ENCODE measurements at places on chromosomes 6 and 20.
A peak's percentile ranks its signal among the peaks of the same experiment; 100 is the strongest.

DNA sequence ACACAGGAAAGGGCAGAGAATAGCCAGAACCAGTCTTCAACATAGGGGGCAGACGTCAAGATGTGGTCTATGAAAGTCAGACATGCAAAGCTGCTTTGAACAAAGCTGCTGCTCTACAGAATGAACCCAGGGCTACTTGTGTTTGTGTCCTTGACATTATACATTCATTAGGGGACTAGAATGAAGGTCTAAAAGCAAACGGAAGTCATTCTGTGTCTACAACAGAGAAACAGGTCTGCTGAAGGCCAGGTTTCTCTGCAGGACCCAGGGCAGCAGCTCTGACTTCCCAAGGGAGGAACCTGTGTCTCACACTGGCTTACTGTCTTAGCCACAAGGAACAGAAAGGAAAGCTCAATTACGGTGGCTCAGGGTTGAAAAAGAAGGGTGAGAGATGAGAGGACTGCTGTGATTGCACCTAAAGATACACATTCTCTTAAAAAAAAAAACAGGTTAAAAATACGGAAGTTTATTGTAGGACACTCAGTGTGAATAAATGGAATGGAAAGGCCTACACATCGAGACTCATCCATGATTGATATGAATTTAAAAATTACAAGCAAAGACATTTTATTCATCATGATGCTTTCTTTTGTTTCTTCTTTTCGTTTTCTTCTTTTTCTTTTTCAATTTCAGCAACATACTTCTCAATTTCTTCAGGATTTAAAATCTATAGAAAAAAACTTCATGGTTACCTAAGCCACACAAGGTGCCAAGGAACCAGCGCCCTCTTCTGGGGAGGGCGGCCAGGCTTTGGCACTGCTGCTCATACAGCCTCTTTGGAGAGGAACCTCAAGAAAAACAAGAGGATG is 6.7 kb downstream of the PSMA7 start:
- peak; percentile 75 for DNase-seq

DNA sequence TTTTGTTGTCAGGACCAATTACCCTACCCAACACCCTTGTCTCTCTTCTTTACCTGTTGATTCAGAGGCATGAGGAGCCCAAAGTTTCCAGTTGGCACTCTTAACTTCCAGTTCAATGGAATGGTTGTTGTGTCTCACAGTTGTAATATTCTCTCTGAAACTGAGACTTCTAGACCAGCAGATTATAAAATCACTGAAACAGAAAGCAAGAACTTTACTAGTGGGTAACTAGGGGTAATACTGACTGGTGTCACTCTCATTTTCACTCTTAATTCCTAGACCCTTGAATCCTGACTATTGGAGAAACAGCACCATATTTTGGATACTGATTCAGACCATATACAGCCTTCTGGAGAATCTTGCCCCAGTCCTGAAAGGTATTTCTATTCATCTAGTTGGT is 140.2 kb upstream of the MMS22L start:
- DNase-seq, result peak; percentile 23

DNA sequence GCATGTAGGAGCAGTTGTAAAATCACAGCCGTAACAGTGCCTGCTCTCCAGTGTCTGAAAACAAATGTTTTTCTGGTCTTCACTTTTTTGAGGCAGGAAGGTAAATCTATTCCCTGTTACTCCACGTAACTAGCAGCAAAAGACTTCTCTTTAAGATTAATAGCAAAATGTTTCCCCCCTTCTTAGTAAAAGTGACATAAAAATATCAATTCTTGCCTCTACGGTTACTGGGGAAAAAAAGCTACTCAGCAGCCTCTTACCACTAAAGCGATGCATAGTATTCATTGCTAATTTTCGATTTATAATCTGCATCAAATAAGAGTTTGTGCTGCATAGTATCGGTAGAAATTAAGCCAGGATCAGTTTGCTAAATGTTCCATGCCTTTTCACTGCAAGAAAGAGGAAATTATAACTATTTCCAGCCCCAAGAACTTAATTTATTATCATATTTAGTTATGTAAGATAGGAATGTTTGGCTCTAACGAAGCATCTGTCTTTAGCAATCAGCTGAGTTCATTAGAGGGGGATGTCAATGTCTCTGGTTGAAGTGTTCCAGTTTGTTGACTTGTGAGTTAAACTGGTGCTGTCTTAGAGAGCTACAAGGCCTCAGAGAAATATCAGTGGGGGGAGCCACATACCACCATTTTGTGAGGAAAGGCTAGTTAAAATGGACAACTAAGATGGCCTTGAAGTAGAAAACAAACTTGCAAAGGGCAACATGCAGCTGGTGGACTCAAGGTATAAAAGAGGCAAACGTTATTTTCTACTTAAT is 617 bp upstream of the TSPYL1 start:
- DNase-seq, result no peak

GRCh38 chr6:62283796-62284411 is 2.1 kb downstream of the KHDRBS2 start:
- DNase-seq, result peak; percentile 36

DNA sequence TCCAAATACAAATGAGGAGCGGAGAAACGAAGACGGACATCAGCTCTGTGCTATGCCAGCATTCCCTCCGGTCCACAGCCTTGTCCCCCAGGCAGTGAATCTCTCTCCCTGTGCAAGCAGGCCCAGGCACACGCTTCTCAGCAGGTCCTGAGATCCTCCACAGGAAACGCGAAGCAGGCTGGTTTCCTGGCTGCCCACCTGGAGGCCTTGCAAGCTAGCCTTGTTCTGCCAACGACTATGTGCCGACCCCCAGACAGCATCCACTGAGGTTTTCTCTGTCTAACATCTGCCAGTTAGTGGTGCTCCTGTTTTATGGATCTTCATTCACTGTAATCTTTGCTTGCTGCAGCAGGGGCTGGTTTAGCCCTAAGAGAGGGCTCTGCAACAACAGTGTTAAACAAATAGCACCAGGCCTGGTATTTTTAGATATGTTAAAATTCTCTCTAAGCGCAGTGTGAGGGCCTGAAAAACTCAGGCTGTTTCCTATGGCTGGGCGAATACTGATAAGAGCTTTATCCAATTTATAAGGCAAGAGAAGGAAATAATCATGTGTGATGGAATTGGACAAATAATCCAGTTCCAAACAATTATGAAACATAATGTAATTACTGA is 386.0 kb upstream of the ARID1B start:
- DNase-seq, result no peak

- no peak for DNase-seq
These were observed 100.3 kb upstream of the MTHFD1L start for GRCh38 chr6:150765067-150765764.

- DNase-seq, result no peak
These were observed 172.1 kb upstream of the ID4 start for GRCh38 chr6:19664878-19665612.

GRCh38 chr6:147667082-147667481 is 158.6 kb downstream of the SAMD5 start:
- no peak for DNase-seq

- DNase-seq, result peak; percentile 43
These were observed 1.4 kb downstream of the ELOVL5 start for GRCh38 chr6:53347250-53347920.

DNA sequence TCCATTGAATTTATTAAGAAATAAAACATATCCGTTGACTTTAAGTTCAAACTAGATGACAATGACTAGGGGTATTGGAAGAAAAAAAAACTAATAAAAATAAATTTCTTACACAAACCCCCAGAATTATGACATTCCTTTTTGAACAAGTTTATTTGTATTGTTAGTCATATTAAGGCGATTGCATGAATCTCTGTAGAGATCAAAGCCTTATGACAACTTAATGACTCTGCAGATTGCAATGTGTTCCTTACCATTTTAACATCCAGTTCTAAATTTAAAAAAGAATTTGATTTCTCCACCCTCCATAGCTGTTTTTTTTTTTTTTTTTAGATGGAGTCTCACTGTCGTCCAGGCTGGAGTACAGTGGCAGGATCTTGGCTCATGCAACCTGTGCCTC is 189.8 kb upstream of the CEP162 start:
- DNase-seq, result no peak

DNA sequence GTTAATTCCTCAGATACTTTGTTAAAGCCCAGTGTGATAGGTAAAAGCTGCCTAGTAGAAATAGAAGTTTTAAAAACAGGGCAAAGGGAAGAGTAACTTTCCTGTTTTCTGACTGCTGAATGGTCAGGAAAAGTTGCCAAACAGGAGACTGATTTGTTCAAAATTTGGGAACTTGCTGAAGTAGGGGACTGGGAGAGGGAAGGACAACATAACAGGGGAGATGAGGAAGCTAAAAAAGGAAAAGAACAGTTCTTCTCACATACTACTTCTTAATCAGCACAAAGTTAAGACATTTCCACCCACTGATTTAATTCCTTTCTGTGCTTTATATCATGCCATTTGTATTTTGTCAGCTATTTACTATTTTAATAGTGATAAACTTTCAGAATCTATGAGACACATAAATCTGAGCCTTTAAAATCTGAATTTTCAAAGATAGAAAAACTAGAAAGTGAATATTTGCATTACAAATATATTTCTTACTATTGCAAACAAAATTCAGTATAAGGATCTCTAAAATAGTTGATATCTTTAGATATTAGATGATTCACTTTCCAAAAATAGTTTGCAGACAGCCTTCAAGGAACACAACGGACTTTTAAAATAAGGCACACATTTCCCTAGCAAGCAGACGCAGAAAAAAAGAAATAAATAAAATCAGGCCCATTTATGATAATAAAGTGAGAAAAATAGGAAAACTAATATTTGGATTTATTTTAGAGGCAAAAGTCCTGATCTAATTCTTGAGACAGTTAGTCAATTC is 36.9 kb upstream of the SLC16A10 start:
- no peak for DNase-seq

GRCh38 chr6:104638841-104639290 is 220.9 kb downstream of the HACE1 start:
- DNase-seq, result no peak

- no peak for DNase-seq
These were observed 21.0 kb downstream of the ZMYND8 start for GRCh38 chr20:47335251-47336128.

- DNase-seq, result no peak
These were observed 113.2 kb downstream of the TMEM170B start for GRCh38 chr6:11650711-11651110.

Measured in MM.1S (cell line).